Activated CD8-positive, alpha-beta memory T cell treated with anti-CD3 and anti-CD28 coated beads for 1 hour (primary cell): ENCODE measurements at places on chromosomes 4 and X.

DNA sequence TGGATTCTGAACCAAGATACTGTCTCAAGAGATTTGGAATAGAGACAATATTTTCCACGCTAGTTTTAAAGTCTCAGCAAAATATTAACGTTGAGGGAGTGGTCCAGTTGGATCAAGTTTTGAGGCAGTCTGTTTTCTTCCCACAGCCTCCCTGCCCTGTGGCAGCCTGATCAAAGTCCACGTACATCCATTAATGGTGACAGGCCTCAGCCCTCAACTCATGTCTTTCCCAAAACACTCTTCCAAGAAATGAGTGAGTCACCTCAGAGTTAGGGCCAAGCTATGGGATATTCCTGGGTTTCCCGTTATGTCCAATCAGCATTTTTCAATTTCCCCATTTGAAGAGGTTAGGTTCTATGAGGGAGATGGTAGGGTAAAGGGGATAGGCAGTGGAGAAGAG is 28.5 kb downstream of the EGFL6 start:
- DNase-seq = no peak

GRCh38 chr4:125952631-125953030 is 637.9 kb downstream of the FAT4 start:
- DNase-seq = no peak

DNA sequence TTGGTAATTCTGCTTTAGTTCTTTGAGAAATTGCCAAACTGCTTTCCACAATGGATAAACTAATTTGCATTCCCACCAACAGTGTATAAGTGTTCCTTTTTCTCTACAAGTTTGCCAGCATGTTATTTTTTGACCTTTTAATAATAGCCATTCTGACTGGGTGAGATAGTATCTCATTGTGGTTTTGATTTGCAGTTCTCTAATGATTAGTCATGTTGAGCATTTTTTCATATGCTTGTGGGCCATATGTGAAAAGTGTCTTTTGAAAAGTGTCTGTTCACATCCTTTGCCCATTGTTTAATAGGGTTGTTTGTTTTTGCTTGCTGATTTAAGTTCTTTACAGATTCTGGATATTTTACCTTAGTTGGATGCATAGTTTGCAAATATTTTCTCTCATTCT is 25.9 kb downstream of the ENPEP start:
- no peak for DNase-seq

DNA sequence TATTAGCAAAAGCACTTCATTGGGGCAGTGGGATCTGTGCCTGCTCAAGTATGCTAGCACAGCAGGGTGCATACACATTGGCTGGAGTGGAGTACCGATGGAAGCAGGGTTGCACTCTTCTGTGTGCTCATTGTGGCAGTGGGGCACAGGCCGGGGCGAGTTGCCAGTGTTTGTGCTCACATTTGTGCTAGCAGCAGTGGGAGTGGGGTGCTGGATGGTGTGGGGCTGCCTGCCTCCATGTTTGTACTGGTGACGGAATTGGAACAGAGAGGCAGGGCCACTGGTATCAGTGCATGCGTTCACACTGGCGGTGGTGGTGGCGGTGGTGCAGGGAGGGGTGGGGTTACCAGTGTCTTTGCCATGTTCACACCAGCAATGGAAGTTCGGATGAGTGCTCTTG is 138.0 kb downstream of the POU4F2 start:
- no peak for DNase-seq

DNA sequence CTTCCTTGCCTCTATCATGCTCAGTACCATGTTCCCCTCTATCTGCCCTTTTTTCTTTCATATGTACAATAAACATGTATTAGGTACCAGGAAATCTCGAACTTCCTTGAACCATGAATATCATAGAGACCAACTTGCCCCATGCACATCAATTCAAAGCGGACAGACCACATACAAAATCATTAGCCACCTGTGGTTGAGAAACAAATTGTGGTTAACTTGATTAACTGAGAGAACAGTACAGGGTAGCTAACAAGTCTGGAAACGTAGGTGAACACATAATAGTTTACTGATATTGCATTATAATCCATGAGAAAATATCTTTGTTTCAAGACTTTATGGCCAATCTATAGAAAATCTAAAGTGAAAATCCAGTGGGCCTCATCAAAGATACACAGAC is 8.2 kb downstream of the CASP3 start:
- DNase-seq = no peak

DNA sequence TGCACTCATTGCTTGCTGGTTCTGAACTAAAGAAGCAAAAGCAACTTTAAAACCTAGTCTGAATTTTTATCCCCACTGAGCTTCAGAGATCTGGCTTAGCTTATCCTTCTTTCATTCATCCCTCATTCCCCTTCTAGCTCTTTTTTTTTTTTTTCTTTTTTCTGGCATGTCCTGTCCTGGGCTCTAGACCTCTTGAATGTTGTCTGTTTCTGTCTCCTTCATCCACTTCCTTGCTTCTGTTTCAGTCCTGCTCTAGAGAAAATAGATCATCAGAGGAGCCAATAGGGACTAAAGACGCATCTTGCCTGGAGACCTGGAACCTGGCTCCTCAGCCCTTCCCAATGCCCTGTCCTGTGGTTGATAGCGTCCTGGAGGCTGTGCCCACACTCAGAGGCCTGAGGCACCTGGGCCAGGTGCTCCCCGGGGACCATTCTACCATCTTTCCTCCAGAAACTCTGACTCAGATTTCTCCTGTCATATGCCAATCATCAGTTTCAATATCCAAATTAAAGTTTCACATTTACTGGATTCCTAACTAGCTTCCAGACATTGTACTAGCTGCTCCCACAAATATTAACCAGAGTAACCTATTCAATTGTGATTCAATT is 115.7 kb upstream of the GATB start:
- no peak for DNase-seq

- DNase-seq = no peak
Measured at GRCh38 chr4:42420140-42420539, 22.9 kb downstream of the SHISA3 start.

GRCh38 chr4:89949782-89950387 is 55.2 kb downstream of the MMRN1 start:
- DNase-seq = no peak

DNA sequence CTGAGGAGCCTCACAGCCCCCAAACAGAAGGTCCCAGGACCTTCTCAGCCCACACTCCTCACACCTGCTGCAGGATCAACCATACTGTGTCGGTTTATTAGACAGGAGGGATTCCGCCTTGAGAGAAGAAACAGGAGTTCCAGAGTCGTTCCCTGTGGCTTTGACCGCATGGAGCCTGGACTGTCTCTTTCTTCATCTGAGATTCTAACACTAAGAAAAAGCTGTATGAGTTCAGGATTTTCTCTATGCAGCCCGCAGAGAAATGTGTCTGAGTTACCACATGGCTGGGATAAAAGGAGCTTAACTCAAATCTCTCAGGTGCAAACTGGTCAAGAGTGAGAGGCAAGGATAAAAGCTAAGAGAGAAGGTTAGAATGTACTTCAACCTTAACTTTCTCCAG is 126.7 kb downstream of the AFAP1 start:
- no peak for DNase-seq

DNA sequence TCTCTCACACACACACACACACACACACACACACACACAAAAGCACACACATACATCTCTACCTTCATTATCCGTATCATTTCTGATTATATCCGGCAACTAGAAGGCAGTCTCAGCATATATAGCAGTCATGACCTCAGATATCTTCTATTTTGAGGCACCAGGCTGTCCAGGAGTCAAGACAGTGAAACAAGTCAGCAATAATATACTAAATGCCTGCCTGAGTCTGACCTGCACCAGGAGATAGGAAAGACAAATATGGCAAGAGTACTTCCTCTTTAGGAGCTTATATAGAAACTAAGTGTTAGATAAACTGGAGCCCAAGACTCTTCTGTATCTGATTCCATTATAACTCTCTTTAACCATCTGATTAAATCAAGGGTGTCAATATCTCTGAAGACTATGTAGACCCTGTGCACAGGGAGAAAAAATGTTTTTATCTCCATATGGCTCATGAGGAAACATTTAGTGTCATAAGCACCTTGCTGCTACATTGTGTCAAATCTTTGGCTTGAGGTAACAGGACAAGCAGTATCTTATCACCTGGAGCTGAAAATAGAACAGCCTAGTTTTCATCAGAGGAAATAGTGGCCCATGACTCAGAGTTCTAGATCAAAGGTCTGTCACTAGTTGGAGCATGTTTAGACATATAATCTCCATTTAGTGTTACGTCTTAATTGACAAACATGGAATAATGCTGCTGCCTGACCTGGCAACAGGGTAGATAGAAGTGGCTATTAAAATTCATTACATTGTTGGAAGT is 27.0 kb upstream of the FAM47B start:
- DNase-seq = no peak

- DNase-seq = no peak
Measured at GRCh38 chr4:148441624-148441985, 609 bp downstream of the NR3C2 start.

GRCh38 chr4:158168606-158169005 is 4.2 kb downstream of the GASK1B start:
- DNase-seq = no peak

DNA sequence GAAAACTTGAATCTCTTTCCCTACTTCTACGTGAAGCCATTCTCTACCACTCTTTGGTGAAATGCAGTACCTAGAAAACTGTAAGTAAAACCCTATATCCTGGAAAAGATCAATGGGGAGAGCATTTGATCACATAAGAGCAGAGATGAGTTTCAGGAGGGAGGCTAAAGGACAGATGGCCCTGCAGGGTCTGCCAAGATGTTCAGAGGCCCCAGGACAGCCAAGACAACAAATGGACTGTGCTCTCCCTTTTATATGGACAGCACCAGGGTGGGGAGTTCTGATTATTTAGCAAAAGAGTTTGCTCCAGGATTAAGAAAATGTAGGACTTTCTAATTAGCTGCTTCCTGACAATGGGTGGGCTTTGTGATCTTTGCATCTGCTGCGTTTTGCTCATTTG is 101.7 kb downstream of the DCK start:
- no peak for DNase-seq

- DNase-seq = no peak
Measured at GRCh38 chr4:39233114-39233513, 50.8 kb downstream of the WDR19 start.

DNA sequence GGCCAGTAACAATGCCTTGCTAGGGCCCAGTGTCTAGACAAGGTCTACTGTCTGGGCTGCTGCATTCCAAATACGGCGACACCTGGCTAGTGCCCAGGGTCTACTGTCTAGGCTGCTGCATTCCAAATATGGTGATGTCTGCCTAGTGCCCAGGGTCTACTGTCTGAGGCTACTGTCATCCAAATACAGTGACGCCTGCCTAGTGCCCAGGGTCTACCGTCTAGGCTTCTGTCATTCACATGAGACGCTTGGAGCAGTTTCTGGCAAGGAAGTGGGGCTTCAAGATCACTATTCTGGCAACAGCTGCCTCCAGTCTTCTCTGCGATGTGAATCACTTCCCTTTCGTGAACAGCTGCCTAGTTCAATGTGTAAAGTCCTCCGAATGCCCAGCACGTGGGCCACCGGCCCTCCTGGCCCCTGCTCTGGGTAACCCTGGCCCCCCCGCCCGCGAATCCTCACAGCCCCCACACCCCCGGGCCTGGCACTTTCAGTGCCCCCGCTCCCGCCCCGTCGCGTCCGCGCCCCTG is 12.7 kb downstream of the ACOX3 start:
- no peak for DNase-seq

- no peak for DNase-seq
Measured at GRCh38 chr4:101274888-101275752, 72.2 kb downstream of the PPP3CA start.

- no peak for DNase-seq
Measured at GRCh38 chr4:54332542-54332941, 103.4 kb downstream of the PDGFRA start.

DNA sequence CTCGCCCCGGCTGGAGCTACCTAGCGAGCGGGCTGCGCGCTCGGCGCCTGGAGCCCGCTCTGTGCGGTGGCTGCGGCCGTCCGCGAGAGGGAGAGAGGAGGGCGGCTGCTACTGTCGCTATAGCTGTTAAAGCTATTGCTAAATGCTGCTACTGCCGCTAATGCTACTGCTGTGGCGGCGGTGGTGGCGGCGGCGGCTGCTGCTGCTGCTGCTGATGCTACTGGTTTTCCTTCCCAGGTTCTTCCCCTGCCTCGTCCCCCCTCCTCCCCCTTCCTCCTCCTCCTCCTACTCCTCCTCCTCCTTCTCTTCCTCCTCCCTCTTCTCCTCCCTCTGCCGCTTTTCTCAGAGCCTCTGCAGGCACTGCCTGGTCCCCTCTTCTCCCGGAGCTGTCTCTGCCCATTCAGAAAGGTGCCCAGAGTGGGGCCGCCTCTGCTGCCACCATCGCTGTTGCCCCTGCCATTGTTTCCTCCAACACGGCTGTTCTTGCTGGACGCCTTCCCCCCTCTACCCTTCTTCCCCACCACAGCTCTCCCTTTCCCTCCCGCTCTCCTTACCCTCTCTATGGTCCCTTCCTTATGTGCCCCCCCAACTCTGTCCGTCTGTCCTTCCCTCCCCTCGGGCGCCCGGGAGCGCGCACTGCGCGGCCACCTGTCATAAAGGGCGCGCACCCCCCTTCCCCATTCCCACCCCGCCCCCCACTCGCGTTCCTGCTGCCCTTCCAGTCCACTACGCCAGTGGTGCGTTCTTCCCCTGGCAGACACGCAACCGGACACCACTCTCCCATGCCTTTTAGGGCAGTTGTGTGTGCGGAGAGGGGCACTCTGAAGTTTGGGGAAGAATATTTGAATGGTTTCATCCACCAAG is at the start of gene NEXMIF:
Gene NEXMIF (minus strand): TSS at position 228 of the 864 bp plus-strand sequence.
- DNase-seq = no peak
